ENCODE measurements at places on chromosomes 16 and 17.
A peak's percentile ranks its signal among the peaks of the same experiment; 100 is the strongest.

- no peak for DNase-seq
These were observed 94.4 kb downstream of the SPACA3 start for GRCh38 chr17:33086041-33086440.

DNA sequence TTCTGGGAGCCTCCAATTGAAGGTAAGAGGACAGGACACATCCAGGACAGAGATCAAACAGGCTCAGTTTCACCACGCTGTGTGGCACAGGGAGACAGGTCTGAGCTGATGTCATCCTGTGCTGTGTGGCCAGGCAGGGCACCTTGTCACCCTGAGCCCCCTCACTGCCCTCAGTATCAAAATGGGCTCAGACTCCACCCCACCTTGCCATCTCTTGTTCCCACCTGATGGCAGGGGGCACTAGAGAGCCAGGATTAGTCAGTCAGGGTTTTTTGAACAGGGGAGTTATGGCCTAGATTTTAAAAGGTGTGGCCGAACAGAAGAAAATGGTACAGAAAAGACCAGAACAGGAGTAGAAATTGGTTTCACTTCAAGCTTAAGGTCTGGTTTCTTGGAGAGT is 2.6 kb downstream of the KAT2A start:
- peak; percentile 19 for DNase-seq

DNA sequence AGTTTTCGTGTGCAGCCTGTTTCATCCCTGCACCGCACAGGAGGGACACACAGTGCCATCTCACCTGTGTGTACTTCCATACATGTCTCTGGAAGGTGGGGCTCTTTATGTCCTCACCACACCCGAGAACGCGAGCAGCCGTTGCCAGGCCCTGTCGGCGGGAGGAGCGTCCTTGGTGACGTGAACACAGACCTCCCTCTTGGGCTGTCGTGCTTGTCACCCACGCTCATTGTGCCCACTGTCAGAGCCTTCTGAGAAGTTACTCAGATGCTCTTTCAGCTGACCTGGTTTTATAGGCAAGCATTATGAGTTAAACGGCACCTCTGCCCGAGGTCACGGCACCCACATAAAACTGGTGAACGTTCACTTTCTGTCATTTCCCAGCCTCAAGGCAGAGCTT is 40.2 kb downstream of the ZNF750 start:
- no peak for DNase-seq

DNA sequence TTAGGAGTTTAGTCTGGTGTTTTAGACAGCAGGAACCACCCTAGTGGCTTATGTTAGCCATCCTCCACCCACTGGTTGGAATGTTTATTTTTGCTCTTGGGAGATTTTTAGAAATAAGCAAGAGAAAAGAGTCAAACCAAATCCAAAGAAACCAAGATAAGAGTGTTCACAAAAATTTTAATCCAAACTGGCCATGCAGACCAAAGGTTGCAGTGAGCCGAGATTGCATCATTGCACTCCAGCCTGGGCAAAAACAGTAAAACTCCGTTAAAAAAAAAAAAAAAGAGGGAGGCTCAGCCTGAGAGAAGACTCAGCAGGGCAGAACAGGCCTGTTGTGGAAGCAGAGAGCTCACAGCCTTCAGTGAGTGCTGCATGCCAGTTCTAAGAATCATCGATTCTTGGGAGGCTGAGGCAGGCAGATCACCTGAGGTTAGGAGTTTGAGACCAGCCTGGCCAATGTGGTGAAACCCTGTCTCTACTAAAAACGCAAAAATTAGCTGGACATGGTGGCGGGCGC is 12.2 kb upstream of the C16orf54 start:
- no peak for DNase-seq

GRCh38 chr17:14305785-14306496 is 5.1 kb downstream of the HS3ST3B1 start:
- DNase-seq, result no peak

DNA sequence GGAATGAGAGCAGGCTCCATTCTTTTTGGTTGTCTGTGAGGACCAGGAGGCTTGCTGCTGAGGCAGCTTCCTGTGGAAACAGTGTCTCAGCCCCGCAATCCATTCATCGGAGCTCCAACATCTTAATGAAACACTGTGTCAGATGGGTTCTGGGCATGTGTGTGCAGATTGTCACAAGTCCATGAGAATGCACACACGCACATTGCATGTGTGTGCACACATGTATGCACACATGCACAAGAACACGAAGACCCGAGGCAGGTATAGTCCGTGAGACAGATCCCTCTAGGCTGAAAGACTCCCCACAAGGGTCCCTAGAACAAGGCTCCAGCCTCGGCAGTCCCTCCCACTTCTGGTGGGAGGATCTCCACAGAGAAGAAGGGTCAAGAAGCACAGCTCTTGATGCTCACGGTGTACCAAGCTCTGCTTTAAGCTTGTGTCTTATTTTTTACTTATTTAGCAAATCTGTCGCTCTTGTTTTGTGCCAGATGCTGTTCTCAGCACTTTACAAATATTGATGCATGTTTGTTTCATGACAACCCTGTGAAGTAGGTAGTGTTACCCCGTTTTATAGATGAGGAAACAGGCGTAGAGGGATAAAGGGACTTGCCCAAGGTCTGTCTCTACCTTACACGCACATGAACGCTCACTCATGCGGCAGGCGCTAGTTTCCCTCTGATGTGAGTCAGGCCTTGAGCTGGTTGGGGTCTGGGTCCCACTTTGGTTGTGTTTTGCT is 213.1 kb downstream of the SEC14L1 start:
- DNase-seq, result no peak

GRCh38 chr17:34222722-34223497 is 32.2 kb upstream of the CCL2 start:
- no peak for DNase-seq

GRCh38 chr16:55248058-55248457 is 75.9 kb upstream of the IRX6 start:
- no peak for DNase-seq

GRCh38 chr17:44266402-44267164 is 1.4 kb downstream of the SLC4A1 start:
- no peak for DNase-seq

GRCh38 chr17:37476431-37477120 is 13.1 kb upstream of the DUSP14 start:
- no peak for DNase-seq

DNA sequence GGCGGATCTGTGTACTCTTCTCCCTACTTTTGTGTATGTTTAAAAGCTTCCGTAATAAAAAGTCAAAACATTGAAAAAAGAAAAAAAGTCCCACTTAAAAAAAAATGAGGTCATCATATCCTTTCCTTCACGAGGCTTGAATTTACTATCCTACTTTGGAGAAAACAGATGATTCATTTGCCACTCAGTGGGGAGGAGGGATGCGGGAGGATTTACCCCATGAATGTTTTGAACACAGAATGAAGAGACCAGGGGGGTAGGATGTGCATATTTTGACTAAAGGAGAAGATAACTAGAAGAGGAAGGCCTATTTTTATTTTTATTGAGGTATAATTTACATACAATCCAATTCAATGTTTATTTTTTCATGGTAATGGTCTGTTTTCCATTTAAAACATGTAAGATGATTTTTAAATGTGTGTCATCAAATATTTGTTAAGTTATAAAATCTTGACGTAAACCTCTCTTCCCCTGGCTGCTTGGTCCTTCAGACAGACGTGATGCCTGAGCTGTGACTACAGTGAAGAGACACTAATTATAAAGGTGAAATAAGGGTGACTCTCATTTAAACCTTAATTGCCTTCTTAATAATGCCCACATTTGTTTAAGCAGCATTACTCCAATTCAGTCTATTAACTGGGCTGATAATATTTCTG is 135.4 kb upstream of the AXIN2 start:
- no peak for DNase-seq

GRCh38 chr17:15952916-15953790 is 8.2 kb downstream of the ADORA2B start:
- DNase-seq, result no peak

DNA sequence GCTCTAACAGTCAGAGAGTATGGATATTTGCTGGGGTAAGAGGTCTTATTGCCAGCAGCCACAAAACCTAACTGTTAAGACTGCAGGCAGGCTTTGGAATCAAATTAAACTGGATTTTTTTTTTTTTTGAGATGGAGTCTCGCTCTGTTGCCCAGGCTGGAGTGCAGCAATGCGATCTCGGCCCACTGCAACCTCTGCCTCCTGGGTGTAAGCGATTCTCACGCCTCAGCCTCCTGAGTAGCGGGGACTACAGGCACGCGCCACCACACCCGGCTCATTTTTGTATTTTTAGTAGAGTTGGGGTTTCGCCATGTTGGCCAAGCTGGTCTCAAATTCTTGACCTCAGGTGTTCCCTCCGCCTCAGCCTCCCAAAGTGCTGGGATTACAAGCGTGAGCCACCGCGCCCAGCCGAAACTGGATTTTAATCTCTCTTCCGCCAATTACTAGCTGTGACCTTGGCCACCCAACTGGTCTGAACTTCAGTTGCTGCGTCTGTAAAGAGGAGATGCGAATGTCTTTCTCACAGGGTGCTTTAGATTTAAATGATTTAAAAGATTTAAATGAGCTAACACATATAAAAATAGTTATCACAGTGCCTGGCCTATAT is 842 bp downstream of the MRPL10 start:
- no peak for DNase-seq

DNA sequence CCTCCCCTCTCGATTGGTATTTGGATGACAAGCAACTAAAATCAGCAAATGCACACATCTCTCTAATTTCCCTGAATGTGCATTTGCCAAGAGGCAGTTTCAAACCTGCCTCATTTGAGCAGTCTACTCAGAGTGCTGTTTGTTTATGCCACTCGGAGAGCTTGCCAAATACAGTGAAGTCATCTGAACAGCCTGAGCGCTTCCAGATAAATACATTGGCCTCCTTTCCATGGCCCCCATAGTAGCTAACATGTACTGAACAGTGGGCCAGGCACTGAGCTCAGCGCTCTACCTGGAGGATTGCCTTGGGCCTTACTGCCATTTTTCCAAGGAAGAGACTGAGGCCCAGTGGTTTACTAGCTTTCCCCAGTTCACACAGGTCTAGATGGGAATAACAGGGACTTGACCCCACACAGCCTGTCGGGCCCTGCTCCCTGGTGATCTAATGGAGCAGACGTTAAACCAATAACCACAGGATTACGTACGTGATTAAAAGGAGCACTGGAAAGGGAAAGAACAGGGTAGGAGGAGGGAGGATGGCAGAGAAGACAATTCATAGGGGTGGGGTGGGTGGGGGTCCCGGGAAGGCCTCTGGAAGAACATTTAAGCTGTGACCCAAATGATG is 18.7 kb upstream of the ANKRD40CL start:
- DNase-seq, result no peak

- DNase-seq, result no peak
These were observed 383.8 kb downstream of the GRIN2A start for GRCh38 chr16:9798474-9798873.

GRCh38 chr16:77684181-77684526 is 38.2 kb upstream of the NUDT7 start:
- peak; percentile 49 for DNase-seq

DNA sequence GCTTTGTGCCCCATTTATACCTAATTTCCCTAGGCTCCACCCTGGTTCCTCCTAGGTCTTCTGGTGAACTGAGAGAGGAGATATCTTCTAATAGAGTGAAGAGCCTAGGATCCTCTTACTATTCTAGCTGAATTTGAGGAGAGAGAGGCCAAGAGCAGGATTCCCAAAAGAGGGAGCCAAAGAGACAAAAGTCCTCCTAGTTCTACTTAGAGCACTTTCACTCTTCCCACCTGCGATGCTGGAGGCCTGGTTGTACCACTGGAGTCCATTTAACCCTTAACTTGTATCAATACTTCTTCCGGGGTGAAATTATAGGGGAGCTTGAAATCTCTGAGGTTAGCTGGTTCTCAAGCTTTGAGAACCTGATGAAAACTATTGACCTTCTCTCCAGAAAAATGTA is 3.4 kb upstream of the SSH2 start:
- no peak for DNase-seq

GRCh38 chr17:75271233-75271954 is 363 bp upstream of the MIF4GD start:
- peak; percentile 91 for DNase-seq

- DNase-seq, result no peak
These were observed 592 bp downstream of the ALDOA start for GRCh38 chr16:30065943-30066760.

- DNase-seq, result no peak
These were observed 16.2 kb downstream of the LUC7L start for GRCh38 chr16:212999-213398.

- DNase-seq, result no peak
These were observed 30.4 kb upstream of the PAFAH1B1 start for GRCh38 chr17:2563061-2563460.

DNA sequence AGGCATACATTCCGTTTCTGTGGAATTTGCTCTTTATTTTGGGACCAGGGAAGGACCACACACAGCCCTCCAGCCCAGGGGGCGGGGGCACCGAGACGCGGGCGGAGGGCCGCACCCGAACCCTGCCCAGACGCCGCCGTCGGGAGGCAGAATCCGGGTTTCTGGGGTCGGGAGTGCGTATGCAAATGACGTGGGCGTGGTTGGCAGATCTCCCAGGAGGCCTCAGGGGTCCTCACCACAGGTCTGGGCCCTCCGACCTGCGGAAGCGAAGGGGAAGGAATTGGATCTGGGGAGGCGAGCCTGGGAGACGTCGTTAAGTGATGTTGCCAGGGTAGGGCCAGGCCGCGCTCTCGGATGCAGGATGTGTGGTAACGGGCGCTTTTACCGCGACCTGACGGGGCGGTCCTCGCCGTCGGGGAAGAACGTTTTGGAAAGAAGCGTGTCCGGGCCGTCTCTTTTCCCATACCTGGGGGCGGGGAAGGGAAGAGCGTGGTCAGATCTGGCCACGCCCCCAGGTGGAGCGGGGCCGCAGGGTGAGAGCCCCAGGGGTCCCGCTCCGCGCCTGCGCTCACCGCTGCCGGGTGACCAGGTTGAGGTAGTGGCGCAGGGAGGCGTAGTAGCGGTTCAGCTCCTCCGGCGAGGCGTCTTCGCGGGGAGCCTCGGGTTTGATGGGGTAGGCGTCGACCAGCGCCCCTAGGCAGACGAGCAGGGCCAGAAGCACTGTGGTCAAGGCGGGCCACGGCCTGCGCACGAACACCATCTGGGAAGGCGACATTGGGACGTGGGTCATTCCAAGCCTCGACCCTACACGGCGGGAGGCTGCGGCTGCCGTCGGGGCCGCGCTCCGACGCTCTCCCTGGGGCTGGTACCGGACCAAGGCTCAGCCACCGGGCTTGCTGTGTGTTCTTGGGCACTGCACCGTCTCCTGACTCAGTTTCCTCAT is 745 bp downstream of the PYY start:
- DNase-seq, result peak; percentile 46

DNA sequence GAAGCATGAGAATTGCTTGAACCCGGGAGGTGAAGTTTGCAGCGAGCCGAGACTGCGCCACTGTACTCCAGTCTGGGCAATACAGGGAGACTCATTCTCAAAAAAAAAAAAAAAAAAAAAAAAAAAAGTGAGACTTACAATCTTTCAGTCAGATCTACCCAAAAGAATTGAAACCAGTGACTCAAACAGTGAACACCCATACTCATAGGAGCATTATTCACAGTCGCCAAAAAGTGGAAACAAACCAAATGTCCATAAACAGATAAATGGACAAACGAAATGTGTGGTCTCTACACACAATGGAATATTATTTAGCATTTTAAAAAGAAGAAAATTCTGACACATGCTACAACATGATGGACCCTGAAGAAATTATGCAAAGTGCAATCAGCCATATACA is 9.1 kb upstream of the SCNN1B start:
- DNase-seq, result no peak
